ENCODE measurements at places on chromosomes 3 and 15.

DNA sequence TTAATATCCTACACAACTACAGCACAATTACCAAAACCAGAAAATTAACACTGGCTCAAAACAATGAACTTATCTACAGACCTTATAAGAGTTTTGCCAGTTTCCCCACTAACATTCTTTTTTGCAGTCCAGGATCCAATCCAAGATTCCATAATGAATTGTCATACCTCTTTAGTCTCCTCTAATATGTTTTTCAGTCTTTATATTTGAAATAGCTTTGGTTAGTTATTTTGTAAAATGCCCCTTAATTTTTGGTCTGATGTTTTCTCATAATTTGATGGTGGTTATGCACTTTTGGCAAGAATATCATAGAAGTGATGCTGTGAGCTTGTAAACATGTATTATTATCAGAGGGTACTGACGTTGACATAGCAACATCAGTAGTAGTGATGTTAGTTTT lies 124.3 kb downstream of the ISL2 start:
- no peak for DNase-seq

GRCh38 chr15:85097250-85097649 lies 115.6 kb downstream of the PDE8A start:
- no peak for DNase-seq

DNA sequence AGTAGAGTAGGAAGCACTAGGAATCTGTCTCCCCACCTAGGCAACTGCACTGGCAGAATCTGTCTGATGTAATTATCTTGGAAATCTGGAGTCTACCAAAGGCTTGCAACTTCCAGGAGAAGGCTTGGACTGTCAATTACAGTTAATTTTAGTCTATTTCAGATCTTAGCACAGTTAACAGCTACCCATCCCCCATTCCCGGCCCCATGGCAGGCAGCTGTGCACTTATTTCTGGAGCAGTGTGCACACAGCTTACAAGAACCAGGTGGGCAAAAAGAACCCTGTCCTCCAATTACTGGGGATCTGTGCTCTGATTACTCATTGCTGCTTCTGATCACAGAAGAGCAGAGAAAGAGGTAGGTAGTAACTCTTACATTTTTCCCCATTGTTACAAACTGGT lies 12.3 kb upstream of the CDAN1 start:
- no peak for DNase-seq

DNA sequence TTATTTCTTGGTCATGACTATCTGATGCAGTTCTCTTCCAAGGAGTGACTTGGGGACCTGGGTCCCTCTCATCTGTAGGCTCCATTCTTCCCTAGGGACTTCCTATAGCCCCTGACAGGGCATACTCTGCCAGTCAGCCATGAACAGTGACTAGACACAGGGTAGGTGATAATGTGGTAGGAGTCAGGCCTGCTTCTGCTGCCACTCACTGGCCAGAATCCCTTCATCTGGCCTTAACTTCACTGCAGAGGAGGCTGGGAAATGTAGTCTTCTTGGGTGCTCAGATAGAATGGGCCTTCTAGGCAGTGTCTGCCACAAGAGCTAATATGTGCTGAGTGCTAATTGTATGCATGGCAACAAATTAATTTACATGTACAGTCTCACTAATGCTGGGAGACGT lies 84.5 kb downstream of the CACNA2D3 start:
- no peak for DNase-seq

DNA sequence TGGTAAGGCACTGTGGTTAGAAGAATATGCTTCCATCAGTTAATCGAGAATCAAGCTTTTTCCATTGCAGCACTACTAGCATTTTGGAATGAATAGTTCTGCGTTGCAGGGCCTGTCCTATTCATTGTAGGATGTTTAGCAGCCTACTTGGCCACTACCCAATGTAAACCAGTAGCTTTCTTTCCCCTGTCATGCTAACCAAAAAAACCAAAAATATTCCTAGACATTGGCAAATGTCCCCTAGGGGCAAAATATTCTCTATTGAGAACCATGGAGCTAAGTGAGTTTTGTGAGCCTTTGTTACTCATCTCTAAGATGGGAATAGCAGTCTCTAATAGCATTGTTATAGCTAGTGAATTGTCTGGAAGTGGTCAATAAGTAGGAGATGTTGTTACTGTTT lies 187.2 kb downstream of the CADPS start:
- DNase-seq = no peak

DNA sequence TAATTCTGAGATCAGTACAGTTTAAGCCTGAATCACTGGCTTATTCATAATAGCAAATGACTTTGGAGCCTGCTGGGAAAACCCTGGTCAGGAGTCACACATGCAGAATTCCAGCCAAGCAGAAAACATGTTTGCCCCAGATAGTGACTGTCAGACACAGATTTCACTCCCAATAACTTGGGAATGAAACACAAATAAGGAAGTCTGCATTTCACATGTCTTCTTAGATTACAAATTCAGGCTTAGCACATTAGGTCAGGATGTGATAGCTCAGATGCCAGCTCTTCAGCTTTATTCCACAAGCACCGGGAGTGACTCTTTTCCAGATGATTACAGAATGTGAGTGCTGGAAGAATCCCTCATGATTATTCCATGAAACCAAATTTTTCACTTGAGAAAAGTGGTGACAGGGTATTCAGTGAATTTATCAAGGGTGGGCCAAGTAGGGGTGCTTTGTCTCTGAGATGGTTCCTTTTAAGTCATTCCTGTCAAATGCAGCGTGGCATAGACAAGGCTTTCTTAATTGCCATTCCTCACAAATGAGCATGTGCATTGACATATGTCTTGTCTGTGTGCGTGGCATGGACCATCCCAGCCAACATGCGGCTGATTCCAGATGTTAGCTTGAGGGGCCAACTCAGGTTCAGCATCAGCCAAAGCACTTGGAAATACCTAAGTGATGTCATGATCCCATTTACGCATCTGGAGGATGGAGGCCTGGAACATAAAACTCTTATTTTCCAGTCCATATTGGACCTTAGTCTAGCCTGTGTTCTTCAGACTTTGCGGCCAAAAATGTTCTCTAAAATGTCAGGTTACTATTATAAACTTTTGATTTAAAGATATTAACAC lies 191.0 kb downstream of the EPHB1 start:
- no peak for DNase-seq

DNA sequence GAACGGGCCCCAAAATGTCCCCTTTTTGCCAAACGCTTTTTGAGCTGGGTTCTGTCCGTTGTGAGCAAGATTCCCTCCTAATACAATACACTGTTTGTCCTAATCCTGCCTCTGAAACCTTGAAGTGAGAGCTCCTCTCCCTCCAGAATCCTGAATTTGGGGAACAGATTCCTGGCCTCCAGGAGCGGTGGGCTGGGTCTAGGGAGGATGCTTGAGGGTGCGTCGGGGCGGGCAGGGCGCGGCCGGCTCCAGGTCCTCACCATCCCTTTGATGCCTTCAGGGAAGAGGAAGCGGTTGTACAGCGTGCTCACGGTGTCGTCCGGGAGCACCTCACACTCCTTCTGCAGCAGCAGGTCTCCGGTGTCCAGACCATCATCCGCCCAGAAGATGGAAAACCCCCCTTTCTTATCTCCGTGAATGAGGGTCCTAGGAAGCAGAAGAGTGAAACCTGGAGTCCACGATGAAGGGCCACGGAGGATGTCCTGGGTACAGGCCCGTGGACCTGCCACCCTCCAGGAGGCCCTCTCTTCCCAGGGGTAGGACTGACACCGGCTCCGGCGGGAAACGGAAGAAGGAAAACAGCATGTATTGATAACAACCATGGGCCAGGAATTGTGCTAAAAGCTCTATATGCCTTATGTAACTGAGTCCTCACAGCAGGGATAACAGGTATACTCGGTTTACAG lies 23.2 kb downstream of the ALDH1L1 start:
- no peak for DNase-seq

All from NCI-H187 treated with DMSO at 0.1 percent for 48 hours (cell line).